ENCODE measurements at places on chromosomes 12 and 14.

DNA sequence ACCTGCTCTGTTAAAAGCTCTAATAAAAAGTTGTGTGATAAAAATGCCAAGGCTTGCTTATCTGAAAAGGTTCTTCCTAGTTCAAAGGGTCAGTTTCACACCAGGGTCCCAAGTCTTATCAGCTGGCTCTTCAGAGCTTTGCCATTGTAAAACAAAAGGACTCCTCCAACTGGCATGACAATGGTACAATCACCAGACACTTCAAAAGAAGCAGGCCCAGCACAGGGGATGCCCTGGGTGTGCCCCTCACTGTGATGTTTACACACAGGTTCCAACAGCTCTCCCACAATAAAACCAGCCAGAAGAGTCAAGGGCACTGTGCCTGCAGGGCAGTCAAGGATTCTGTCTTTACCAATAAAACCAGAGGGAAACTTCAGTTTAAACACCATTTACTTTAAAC lies 78.7 kb downstream of the PRICKLE1 start:
- DNase-seq = no peak

DNA sequence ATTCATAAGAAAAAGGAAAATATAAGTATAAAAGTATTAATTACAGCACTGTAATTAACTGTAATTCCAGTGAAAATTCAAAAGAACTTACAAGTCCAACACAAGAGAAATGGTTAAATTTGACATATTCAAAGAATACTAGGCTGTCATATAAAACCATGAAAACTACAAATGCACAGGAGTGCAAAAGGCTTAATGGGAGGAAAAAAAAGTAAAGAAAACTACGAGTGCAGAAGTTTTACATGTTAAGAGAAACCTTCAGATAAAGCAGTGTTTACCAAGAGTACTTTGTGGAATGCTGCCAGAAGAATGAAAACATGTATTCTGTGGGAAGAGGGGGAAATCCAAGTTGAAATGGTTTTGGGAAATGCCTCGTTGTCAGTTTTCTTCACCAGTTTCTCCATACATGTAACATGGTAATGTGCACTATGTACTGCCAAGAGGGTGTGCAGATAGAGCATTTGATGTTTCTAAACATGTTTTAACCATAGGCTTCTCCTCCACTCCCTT lies 9.1 kb downstream of the HEATR5A start:
- DNase-seq = no peak

- DNase-seq = peak; percentile 62
Observed at GRCh38 chr14:64303471-64303917, 9.3 kb upstream of the ESR2 start.

DNA sequence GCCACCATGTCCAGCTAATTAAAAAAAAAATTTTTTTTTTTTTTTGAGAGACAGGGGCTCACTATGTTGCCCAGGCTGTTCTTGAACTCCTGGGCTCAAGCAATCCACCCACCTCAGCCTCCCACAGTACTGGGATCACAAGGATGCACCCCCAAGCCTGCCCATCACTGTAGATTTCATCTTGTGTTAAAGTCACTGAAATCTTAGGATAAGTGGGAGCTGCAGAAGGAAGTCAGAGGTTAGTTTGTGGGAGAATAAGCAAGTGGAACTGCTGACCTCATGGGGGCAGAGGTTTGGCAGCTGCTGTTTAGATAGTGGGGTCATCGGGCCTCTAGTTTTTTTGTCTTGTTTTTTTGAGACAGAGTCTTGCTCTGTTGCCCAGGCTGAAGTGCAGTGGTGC lies 59.7 kb upstream of the MAX start:
- no peak for DNase-seq

DNA sequence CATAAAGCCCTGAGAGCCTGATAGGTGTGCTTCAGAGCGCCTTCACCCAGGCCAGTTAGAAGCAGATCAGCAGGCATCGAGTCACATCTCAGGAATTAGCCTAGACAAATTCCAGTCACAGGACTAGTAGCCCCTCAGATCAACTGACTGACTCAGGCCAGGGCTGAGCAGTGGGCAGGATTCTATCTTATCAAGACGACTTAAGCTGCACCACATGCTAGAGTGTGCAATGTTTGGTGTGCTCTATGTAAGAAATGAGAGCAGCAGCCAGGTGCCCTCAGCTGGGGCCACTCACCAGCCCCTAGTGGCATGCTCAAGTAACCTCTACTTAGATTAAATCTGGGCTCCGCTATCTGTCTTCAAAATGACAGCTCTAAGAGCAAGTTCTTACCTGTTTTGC lies 19.7 kb upstream of the NGB start:
- no peak for DNase-seq

DNA sequence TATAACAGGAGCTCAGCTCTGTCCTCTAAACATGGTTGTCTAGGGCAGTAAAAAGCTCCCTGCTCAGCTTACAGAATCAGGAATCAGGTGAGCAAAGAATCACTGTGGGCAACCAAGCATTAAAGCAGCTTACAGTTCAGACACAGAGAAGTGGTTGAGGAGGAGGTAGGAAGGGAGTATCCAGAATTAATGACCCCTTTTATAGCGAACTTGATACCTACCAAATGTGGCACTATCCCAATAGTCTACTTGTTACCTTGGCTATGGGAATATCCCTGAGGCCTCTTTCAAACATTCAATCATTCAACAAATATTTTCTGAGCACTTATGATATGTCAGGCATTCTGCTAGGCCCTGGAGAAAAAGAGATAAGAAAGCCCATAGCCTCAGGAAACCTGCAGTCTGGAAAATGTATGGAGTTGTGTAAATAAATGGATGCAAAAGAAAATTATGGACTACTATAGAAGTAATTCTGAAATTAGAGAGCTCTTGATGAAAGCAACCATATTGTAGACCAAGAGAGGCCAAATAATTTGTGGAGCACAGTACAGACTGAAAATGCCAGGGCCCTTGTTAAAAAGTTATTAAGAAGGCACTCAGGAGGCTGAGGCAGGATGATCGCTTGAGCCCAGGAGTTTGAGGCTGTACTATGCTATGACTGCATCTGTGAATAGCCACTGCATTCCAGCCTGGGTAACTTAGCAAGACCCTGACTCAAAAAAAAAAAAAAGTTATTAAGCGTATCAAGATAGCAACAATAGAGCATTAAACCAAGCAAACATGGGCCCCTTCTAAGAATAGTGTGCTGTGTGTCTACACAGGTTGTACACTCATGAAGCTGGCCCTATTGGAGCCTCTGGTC lies 134.0 kb upstream of the CPSF6 start:
- no peak for DNase-seq

GRCh38 chr14:68849416-68849815 lies 56.5 kb upstream of the ZFP36L1 start:
- no peak for DNase-seq

- no peak for DNase-seq
Observed at GRCh38 chr12:114975640-114976310, 291.8 kb upstream of the TBX3 start.

- no peak for DNase-seq
Observed at GRCh38 chr14:57575482-57575881, 81.8 kb upstream of the CCDC198 start.

DNA sequence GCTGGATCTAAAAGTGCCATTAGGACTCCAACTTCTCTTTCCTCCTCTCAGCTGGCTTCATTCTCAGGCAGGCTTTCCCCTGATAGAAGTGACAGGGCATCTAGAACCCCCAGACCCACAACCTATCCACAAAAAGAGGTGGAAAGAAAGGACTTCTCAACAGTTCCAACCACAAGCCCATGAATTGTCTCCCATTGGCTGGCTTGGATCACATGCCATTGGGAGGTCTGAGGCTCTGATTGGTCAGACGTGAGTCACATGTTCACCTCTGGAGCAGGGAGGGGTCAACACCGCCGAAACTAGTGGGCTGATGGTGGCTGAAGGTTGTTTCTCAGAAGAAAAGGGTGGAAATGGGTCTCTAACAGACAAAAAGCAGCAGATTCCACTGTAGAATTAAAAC lies 47.2 kb downstream of the DRAM1 start:
- peak; percentile 33 for DNase-seq

GRCh38 chr12:13154027-13154538 lies 42.4 kb upstream of the EMP1 start:
- no peak for DNase-seq

DNA sequence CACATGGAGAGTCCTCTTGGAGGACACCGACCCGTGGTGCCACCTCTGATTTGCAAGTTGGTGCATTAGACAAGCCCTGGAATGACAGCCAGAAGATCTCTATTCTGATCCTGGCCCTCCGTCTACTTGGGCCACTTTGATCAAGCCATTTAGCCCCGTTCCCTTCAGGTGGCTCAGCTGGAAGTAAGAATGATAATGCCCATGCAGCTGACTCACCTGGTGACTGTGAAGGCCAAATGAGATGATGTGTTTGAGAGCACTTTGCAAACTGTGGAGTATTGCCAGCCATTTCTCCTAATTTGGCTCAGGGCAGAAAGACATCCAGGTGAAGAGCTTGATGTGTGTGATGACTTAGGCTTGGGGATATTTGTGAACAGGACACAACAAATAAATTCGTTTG lies 165.9 kb downstream of the ETV6 start:
- DNase-seq = no peak

DNA sequence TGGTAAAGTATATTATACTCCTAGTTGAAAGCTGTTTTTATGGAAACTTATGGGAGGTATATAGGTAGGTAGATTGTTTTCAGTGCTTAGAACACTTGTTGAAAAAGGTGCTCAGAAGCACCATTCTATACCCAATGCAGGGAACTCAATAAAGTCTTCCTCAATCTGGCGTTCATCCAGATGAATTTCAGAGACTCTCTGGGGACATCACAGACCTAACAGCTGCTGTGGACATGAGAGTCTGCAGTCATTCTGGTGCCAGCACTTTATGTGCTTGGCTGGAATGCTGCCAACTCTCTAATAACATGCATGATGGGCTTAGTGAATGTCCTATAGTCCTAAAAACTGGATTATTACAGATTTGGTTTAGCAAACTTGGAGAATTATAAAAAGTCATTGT lies 115.9 kb downstream of the NTN4 start:
- DNase-seq = peak; percentile 64

GRCh38 chr12:60494244-60494643 lies 898.4 kb downstream of the SLC16A7 start:
- DNase-seq = peak; percentile 54

GRCh38 chr12:109120095-109120494 lies 3.7 kb downstream of the ACACB start:
- DNase-seq = no peak

GRCh38 chr14:95998656-95999055 lies 40.5 kb upstream of the C14orf132 start:
- peak; percentile 10 for DNase-seq

DNA sequence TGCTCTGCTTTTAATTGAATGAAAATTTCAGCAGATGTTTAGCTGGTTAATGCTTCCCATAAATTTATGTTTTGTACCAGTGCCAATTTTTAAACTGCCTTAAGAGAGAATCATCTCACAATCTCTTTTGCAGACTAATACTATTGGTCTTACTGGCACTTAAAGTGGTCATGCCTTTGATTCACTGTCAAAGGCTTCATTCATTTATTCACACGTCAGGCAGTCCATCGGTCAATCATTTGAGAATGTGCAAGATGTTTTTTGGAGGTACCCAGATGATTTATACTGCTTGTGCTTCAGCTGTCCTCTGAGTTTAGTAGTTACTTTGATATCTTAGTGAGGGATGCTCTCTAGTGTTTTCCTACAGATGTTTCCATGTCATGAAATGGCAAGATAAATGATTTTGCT lies 83.4 kb downstream of the NAV3 start:
- DNase-seq = no peak

GRCh38 chr12:99915251-99916082 lies 69.3 kb downstream of the ANKS1B start:
- DNase-seq = no peak

DNA sequence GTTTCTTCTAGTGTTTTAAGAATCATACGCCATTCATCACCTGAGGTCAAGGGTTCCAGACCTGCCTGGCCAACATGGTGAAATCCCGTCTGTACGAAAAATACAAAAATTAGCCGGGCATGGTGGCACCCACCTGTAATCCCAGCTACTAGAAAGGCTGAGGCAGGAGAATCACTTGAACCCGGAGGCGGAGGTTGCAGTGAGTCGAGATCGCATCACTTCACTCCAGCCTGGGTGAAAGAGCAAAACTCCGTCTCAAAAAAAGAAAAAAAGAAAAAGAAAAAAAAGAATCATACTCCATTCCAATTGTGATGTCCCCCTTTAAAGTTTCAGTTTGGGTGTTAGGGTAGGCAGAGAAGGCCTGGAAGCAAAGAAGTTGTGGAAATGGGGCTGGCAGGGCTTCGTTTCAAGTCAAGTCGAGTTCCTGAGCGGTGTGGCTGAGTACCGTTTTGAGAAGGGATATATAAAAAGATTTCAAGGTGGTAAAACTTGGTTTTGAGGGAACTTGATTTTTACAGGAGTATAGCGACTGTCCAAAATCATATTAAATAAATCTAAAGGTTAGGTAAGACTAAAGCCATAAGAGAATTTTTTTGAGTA lies 1.5 kb upstream of the TAOK3 start:
- DNase-seq = no peak

- DNase-seq = no peak
Observed at GRCh38 chr14:100410056-100410565, 87.0 kb downstream of the SLC25A47 start.

DNA sequence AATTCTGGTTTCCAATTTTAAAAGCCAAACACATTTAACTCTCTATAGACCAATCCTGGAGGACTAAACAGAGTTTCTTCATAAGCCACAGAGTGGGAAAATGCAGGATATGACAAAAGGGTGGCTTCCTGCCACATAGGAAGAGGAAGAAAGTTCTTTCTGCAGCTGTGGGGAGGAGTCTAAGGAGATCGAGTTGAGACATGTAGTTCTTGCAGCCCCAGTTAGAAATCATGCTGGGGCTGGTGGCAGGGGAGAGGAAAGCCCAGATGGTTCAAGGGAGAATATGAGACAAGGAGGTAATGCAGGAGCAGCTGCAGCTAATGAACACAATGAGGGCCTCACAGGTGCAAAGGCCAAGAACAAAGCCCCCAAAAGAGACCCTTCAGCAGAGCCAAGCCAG lies 85.0 kb upstream of the ARID2 start:
- DNase-seq = no peak

GRCh38 chr12:29730481-29730880 lies 53.3 kb downstream of the TMTC1 start:
- peak; percentile 68 for DNase-seq

DNA sequence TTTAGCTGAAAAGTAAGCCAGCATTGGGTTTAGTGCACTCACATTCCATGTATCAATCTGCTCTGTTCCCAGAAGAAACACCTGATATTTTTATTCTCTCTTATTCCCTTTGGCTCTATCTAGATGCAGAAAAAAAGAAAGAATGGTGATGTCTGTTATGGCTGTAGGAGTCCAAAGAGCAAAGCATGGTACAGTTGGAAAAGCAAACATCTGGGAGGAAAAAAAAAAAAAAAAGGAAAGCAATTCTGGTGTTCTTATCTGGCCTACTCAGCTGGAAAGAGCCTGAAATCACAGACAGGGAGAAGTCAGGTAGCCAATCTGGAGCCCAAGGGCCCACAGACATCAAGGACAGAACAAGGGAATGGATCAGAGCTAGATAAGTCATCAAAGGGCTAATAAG lies 293.9 kb downstream of the DUSP6 start:
- no peak for DNase-seq

DNA sequence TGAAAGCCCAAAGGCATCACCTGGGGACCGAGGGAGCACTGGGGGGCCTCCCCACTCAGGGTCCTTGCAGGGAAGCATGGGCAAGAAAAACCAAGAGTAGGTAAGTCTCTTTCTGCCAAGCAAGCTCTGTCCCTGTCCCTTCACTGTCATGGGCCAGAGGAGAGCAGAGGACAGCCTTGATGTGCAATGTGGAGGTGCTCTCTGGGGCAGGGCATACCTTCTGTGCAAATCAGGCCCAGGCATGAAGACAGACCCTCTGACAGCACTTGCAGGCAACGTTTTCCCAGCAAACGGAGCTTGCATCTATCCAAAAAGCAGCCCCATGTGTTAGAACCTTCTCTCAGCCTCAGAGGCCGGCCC lies 192.5 kb upstream of the PWP1 start:
- DNase-seq = no peak
